Fibroblast of skin of scalp (primary cell): ENCODE measurements at places on chromosomes 13 and 19.
A peak's percentile ranks its signal among the peaks of the same experiment; 100 is the strongest.

GRCh38 chr13:74931698-74932433 is 550.1 kb downstream of the TBC1D4 start:
- DNase-seq: peak; percentile 10

- DNase-seq: no peak
Observed at GRCh38 chr13:100581504-100581903, 7.1 kb downstream of the GGACT start.

DNA sequence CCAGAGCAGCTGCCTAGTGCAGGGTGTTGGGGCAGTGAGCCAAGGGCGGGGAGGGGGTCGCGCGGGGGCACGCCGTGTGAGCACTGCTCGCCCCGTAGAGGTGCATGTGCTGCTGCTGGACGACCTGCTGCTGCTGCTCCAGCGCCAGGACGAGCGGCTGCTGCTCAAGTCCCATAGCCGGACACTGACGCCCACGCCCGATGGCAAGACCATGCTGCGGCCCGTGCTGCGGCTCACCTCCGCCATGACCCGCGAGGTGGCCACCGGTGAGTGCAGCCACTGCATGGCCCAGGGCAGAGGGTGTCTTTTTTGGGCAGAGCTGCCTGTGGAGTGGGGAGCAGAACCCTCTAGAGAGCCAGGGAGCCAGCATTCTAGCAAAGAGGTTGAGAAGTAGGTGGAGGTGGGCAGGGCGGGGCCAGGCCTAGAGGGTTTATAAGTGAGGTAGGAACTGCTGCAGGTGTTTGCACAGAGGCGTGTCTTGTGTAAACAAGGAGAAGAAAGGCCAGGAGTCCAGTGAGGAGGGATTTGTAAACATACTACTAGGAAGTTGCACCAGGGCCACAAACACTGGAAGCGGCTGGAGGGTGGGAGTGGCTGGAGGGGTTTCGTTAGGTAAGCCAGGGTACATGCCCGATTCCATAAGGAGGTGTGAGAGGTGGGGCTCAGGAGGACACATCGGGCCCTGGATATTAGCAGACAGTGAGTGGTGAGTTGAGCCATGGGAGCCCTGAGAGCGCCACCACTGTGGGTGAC is 21.3 kb downstream of the ARHGEF1 start:
- no peak for DNase-seq

- DNase-seq: no peak
Observed at GRCh38 chr13:99909836-99910619, 61.5 kb downstream of the ZIC5 start.

DNA sequence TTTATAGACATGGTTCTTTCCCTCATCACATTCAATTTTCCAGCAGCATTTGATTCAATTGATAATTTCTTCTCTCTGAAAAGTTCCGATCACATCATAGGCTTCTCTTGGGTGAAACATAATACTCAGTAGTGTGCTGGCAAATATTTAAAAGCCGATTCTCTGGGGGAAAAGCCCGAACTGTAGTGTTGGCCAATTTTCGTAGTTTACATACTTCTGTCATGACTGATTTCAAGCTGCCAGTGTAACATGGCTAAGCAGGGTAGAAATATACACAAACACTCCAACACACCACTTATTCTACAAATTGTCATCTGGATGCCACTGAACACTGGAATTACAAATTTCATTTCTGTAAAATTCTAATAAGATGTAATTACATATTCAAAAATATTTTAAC is 56.1 kb upstream of the FREM2 start:
- DNase-seq: peak; percentile 87

DNA sequence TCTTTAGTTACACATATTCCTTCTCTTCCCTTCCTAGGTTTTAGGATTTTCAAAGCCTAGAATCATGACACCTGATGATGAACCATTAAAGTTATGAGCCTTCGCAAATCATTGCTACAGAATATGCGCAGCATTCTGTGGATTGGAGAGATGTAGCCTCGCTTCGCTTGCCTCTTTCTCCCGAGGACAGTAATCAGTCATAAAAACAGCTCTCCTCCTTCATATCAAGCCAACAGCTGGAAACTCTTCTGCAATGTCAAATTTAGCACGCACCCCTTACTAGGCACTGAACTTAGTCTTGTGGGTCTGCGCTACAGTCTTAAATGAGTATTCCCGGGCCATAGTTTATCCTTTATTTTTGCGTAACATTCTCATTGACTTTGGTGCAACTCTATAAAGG is 79.6 kb downstream of the DACH1 start:
- DNase-seq: no peak

GRCh38 chr19:46205183-46205984 is 24.2 kb upstream of the IGFL1 start:
- DNase-seq: no peak

- peak; percentile 74 for DNase-seq
Observed at GRCh38 chr19:45428384-45429231, 4.9 kb upstream of the ERCC1 start.

DNA sequence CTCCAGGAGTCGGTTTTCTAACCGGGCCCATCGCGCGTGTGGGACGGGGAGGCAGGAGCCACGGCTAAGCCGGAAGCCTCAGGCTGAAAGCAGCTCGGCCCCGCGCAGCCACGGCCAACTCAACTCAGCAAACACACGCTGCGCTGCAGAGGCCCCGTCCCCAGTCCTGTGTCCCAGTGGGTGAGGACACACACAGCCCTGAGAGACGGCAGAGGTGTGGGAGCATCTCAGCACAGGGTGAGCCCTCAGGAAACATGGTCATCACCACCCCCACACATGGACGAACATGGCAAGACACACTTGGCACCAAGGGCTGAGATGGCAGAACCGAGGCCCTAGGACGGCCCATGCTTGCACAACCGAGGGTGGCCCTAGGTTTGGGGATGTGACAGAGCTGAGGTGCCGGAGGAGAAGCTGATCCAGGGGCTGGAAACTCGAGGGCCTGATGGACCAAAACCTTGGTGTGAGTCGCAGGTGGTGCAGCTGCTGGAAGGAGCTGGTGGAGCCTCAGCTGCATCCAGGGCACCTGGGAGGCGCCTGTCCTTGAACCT is 29.0 kb upstream of the C13orf46 start:
- no peak for DNase-seq

DNA sequence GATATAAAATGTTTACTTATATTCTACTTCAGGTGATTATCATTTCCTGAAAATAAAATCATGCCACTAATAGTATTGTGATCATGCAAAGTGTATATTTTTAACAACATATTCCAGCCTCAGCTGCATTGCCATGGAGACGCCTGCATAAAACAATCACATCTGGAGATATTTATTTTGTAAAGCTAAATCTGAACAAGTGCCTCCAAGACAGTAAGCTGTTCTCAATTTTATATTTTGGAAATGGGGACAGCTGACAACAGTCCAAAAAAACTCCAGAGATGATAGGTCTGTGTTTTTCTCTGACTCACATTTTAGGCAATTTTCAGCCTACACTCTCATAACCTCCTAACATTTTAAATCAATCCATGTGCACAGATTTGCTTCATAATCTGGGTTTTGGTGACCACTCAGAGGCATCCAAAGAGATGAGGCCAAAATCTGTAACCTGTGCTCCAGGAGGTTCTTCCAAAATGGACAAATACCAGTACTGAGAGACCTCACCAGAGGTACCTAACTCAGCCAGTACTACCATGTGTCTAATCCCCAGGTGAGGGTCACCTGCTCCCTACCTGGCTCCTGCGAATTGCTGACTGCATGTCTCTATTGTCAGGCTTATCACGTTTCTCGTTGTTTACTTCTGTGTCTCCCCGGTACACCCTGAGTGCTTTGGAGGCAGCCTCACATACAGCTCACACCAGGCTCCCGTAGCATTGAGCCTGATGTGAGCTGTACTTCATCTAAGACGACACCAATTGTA is 62.7 kb downstream of the COL4A1 start:
- DNase-seq: peak; percentile 73

DNA sequence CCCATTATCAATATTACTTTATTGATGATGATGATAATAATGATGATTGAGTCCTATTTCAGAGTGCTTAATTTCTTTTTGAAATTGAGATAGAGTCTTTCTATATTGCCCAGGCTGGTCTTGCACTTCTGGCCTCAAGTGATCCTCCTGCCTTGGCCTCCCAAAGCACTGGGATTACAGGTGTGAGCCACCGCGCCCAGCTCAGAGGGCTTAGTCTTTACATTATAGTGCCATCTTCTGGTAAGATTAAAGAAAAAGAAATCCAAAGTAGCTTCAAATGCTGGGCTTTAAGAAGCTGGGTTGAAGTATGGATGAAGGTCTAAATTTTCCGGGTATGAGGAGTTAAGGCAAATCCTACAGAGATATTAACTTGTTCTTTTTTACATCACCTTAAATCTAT is 3.4 kb upstream of the ZNF333 start:
- no peak for DNase-seq

DNA sequence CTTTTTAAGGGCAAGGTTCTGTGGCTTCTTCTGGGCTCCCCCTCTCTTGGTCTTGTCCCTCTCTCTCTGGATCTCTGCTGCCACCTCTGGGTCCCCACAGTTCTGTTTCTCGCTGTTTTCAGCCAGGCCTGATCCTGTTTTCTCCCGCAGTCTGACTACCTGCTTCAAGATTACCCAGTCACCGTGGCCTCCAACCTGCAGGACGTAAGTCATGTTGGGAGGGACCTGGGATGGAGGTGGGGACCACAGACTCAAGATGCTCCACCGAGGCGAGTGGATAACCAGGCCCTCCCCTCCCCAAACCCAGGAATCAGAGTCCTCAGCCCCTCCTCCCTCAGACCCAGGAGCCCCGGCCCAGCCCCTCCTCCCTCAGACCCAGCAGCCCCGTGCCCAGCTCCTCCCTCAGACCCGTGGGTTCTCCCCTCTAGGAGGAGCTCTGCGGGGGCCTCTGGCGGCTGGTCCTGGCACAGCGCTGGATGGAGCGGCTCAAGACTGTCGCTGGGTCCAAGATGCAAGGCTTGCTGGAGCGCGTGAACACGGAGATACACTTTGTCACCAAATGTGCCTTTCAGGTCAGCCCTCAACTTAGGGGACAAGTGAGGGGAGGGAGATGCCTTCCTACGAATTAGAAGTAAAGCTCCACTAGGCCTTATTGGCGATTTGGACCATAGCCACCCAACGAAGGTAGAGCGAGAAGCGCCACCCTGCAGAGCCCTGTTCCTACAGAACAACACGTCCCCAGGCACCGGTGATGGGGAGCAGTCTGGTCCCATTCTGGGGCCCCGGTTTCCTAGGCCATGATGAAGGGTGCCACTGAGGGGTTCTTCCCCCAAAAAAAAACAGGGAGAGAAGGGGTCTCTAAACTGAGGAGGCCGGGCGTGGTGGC is 2.2 kb downstream of the FLT3LG start:
- peak; percentile 57 for DNase-seq

DNA sequence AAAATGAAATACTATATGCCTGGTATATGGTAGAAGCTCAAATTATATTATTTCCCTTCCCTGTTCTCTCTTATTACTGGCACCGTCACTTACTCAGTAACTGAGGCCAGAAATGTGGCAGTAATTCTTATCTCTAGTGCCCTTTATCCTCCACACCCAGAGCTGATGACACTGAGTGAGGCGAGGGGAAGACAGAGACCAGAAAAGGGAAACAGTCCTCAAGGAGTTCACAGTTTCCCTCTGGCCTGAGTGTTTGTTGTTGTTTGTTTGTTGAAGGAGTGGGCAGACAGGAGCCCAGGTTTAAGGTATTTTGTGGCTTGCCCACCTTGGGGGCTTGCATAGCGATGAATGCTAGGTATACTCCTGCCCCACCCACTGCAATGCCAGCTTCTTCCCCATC is 101.5 kb upstream of the FNDC3A start:
- no peak for DNase-seq

GRCh38 chr13:41213316-41213715 is 18.9 kb upstream of the KBTBD7 start:
- no peak for DNase-seq

- DNase-seq: no peak
Observed at GRCh38 chr13:102191951-102192502, 209.8 kb downstream of the FGF14 start.

- no peak for DNase-seq
Observed at GRCh38 chr13:33968520-33969507, 150.9 kb downstream of the RFC3 start.

- DNase-seq: no peak
Observed at GRCh38 chr13:103324641-103325040, 258.4 kb upstream of the SLC10A2 start.

- no peak for DNase-seq
Observed at GRCh38 chr19:2624537-2625091, 77.9 kb downstream of the GNG7 start.

GRCh38 chr19:54186934-54187381 is 2.4 kb downstream of the MBOAT7 start:
- DNase-seq: no peak

GRCh38 chr13:80979035-80979641 is 638.2 kb upstream of the SPRY2 start:
- peak; percentile 70 for DNase-seq

- DNase-seq: no peak
Observed at GRCh38 chr13:51101636-51102235, 9.3 kb downstream of the C13orf42 start.

GRCh38 chr13:47813718-47814117 is 187.4 kb downstream of the SUCLA2 start:
- no peak for DNase-seq

- no peak for DNase-seq
Observed at GRCh38 chr13:95245071-95245470, 56.2 kb downstream of the ABCC4 start.

GRCh38 chr13:71906448-71906847 is 39.4 kb upstream of the DACH1 start:
- DNase-seq: no peak
